Smooth muscle cell of the brain vasculature (primary cell): ENCODE measurements at places on chromosomes 16 and 17.

DNA sequence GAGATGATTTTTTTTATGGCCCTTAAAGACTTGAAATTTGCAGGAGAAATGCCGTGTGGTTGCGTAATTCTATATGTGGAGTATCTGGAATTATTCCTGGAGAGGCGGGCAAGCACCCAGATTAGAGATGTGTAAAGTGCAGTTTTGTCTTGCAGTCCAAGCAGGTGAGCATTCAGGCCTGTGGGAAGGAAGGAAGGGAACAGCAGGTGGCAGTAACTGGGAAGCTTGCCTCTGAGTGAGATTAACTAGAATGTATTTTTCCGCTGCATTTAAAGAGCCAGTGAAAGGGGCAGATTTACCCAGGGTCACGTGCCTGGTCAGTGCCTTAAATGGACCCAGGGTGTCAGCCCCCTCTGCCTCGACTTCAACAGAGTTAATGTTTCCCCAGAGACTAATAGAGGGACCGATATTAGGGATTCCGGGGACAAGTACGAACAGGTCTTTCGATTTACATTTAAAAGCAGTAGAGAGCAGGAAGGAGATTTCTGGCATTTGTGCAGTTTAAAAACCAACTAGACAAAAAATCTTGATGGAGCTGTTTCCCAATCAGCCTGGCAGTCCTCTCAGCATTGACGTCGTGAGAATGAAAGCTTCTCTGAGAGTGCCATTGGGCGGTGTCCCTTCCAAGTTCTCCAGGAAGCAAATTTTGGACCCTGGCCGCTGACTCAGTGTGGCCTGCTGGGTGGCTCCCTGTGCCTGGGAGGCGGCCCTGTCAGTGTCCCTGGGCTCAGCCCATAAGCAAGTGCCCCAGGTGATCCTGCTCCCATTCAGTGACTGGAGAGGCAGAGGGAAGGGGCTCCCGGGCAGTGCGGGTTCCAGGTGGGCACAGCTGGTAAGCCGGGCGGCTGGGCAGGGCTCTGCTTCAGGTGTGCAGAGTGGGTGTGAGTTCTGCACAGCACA, 38.2 kb downstream of the KSR1 start:
- no peak for DNase-seq

DNA sequence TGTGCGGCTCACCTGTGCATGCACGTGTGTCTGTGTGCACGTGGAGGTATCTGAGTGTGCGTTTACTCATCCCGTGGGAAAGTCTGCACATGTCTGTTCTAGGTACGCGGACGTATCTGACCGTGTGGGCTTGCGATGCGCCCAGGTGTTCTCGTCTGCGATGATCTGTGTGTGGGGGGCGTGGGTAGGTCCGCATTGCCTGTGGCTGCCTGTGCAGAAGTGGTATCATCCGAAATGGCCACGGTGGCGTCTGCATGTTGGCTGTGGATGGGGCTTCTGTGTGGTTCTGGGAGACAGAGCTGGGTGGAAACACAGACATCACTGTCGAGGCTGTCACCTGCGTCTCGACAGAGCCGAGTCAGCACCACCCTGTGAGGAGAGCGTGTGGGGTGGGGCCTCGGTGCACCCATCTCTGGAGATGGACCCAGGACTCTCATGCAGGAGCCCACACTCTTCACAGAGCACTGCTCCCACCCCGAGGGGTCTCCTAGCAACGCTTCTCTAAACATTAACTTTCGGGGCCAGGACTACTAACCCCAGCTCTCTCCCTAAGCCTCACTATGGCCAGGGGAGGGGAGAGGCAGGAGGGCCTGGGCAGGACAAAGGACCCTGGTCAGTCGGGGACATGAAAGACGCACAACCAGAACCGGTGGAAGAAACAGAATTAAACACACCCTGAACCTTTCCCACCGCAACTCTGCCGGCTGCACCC, 8.4 kb downstream of the DPEP1 start:
- DNase-seq: no peak

DNA sequence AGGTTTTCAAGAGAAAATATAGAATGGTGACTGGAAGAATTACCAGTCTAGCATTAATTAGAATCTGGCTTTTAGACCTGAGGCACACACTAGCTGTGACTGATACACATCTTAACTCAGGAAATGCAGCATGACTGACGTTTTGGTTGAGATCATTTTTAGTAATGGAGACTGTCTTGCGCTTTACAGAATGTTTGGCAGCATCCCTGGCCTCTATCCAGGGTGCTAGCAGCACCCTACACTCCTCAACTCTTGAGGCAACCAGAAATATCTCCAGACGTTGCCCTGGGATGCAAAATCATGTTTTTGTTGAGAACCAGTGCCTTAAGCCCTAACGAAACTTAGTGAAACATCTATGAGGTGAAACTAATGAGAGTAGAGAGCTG, 109.0 kb downstream of the HS3ST3A1 start:
- DNase-seq: no peak

GRCh38 chr17:35540589-35541404, 3.3 kb upstream of the SLFN12L start:
- no peak for DNase-seq

- no peak for DNase-seq
Measured at GRCh38 chr17:17510456-17511292, 14.5 kb upstream of the RASD1 start.

DNA sequence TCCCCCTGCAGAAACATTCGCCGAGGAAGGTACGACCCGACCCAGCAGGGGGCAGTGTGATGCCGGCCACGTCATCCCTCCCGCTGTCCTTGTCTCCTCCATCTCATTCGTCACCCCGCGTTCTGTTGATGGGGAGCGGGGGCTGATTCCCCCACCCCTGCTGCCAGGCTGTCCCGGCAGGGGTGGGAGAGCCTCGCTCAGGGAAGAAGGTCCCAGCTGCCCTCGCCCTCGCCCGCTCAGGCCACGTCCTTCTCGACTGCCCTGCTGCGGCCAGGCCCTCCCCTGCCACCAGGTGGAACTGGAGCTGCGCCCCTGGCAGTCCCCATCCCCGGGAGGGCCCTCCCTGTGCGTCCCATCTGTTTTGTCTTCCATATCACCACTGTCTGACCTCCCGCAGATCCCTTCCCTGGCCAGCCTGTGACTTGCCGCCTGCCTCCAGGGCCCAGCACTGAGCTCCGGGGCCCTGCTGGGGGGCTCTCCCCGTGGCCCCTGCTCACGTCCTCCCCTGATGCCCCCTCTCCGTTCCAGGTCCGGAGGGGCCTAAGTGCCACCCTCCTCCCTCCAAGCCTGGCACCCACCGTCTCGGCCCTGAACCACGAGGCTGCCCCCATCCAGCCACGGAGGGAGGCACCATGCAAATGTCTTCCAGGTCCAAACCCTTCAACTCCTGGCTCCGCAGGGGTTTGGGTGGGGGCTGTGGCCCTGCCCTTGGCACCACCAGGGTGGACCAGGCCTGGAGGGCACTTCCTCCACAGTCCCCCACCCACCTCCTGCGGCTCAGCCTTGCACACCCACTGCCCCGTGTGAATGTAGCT, 20.6 kb downstream of the ADAM11 start:
- peak; percentile 50 for DNase-seq

DNA sequence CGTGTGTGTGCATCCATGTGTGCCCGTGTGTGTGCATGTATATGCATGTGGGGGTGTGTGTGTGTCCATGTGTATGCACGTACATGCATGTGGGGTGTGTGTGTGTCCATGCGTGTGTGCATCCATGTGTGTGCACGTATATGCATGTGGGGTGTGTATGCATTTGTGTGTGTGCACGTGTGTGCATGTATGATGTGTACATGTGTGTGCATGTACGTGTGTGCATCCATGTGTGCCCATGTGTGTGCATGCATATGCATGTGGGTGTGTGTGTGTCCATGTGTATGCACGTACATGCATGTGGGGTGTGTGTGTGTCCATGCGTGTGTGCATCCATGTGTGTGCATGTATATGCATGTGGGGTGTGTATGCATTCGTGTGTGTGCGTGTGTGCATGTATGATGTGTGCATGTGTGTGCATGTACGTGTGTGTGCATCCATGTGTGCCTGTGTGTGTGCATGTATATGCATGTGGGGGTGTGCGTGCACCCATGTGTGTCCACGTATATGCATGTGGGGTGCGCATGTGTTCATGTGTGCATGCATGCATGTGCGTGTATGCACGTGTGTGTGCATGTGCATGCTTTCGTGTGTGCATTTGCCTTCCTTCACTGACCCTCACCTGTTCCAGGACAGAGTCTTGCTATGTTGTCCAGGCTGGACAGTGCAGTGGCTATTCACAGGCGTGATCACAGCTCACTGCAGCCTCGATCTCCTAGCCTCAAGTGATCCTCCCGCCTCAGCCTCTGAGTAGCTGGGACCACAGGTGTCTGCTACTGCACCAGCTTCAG, 129.6 kb upstream of the TNRC6C start:
- DNase-seq: no peak

DNA sequence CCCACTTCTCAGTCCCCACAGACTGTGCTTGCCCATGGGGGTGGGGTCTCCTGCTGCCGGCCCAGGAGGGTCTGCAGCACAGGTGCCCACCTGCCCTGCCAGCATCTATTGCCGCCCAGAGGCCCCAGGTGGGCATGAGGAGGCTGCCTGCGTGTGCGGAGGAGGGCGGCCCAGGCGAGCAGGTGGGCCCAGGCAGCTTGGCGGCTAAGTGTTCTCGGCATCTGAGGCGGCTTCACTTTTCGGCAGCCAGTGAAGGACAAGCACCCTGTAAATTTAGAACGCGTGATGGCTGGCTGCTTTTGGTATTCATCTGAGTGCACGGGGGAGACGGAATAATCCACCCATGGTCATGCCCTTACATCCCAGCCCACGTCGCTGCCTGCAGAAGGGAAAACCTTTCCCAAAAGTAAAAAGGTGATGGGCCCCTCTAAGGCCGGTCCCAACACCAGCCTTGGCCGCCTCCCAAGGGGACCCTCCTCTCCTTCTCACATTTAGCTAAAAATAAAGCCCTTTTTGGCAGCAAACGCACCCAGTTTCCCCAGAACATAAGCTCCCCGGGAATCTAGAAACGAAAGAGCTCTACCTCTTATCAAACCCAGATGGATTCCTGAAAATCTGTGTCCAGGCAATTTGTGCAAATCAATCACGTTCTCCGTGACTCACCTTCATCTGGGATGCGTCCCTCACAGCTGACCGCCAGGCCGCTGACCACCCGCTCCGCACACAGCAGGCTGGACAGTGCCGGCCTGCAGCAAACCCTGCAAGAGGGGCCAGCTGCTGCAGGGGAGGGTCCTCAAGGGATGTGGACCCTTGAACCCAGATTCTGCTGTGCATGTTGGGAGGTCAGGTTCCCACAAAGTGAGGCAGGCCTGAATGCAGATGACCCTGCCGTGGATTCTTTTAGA, 79.4 kb downstream of the RBFOX3 start:
- DNase-seq: no peak

GRCh38 chr17:78381601-78382232, 3.3 kb downstream of the PGS1 start:
- DNase-seq: no peak
